ENCODE measurements at places on chromosomes 7 and 10.

DNA sequence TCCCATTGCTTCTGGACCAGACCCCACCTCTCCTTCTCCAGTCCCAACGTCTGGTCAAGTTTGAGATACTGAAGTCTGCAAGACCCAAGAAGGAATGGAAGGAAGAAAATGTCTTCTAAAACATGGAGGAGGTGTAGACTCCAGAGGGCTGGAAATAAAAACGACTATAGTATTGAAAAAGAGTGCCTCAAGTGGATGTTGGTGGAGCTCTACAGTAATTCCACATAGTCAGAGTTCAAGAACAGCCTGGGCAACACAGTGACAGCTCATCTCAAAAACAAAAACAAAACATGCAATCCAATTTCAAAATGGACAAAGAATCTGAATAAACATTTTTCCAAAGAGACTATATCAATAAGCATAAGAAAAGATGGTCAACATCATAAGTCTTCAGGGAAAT is 2.3 kb upstream of the PCGF6 start:
- no peak for DNase-seq

DNA sequence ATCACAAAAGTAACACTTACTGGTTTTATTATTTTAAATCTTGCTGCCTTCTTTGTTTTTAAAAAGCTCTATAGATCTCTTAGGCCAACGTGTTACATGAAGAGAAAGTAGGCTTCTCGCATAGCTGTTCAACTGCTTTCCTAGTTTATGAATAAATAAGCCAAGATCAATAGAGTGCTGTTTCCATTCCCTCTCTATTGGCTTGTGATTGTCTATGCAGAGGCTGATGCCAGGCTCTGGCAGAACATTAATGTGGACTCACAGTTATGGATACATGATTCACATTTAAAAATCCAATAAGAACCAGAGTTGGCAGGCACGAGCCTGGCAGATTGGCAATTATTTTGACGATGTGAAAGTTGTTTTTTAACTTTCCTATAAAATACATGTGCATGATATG is 137.5 kb downstream of the GNAT3 start:
- no peak for DNase-seq

GRCh38 chr7:5699467-5700384 is 81.7 kb downstream of the RNF216 start:
- DNase-seq: peak; percentile 68

- no peak for DNase-seq
These were observed 5.6 kb upstream of the NRCAM start for GRCh38 chr7:108461840-108462239.

DNA sequence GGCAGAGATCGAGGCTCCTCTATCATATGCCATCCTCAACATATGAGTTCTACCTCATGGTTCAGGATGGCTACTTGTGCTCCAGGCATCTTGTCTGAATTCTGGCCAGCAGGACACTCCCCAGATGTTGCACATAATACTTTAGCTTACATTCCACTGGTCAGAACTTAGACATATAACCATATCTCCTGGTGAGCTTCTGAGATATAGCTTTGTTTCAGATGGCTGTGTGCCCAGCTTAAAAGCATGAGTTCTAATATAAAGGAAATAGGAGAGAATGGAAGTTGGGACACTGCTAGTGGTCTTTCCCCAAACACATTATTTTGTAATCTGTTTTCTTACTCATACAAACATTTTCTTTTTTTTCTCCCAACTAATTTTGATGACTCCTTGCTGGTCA is 50.8 kb upstream of the IFRD1 start:
- DNase-seq: no peak

- no peak for DNase-seq
These were observed 186.5 kb upstream of the SLC25A13 start for GRCh38 chr7:96508371-96508770.

GRCh38 chr7:83415840-83416239 is 233.1 kb downstream of the SEMA3E start:
- no peak for DNase-seq

GRCh38 chr10:124285587-124286527 is 132.9 kb downstream of the OAT start:
- peak; percentile 5 for DNase-seq

DNA sequence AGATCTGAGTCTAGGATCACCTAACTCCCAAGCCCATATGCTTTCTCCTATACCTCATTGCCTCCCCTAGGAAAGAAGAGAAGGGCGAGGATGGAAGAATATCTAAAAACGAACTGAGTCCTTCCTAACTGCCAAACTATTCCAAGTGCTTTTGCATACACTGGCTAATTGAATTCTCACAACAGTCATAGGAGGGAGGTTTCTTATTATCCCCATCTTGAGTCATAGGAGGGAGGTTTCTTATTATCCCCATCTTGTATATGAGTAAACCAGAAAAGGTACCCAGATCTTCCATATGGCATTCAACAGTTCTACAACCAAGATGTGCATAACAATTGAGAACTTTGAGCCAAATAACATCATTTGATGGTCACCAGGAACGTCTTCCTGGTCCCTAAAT is 13.1 kb upstream of the FAM204A start:
- DNase-seq: no peak

DNA sequence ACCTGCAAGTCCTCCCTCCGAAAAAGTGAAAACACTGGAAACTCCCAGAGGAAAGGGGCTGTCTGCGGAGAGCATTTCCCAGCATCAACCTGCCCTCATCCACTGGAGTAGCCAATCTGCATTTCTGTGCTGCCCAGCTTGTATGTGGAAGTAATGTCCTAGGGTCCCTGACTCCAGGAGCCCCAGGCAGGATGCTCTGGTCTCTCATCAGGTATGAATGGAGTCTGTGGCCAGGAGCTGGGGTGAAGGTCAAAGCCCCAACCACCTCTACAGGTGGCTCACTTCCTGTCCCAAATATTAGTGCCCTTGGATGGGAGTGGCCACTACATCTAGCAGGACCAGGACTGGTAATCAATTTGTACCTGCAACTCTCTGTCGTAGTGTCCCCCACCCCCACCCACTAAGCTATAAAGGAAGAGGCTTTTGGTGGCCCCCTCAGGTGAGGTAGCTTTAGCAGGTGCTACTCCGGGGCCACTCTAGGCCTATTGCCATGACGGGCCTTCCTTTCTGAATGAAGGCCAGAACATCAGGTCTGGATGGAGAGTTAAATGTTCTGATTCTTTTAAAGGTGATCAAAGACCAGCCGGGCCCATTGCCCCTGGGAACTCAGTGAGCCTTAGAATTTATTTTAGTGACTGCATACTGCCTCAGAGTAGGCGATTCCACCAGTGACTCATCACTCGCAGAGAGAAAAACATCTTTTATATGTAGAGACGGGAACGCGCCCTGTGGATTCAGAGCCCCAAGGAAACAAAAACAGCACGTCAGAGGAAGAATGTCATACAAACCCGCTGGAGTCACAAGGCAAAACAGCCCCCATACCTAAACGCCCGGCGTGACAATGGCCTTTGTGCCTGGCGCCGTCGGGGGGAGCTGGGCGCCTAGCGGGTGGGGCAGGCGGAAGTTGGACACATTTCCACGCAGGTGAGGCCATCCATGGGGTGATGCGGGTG is 13.0 kb downstream of the EN2 start:
- DNase-seq: no peak

DNA sequence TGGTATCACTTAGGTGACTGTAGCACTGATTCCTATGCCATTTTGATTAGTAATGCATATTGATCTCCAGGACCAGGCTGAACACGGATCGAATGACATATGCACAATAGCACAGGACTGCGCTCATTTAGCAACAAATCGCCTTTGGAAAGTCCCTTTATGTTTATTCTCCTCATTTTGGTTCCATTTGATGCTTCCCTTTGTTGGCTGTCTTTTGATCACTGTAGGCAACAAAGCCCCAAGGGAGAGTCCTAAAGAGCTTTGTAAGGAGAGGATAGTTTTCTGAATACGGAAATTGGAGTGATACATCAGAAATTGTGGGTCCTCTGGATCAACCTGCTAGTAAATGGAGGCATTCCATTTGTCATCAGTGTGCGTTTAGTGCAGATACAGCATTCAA is 1111.4 kb downstream of the SORCS1 start:
- DNase-seq: no peak

DNA sequence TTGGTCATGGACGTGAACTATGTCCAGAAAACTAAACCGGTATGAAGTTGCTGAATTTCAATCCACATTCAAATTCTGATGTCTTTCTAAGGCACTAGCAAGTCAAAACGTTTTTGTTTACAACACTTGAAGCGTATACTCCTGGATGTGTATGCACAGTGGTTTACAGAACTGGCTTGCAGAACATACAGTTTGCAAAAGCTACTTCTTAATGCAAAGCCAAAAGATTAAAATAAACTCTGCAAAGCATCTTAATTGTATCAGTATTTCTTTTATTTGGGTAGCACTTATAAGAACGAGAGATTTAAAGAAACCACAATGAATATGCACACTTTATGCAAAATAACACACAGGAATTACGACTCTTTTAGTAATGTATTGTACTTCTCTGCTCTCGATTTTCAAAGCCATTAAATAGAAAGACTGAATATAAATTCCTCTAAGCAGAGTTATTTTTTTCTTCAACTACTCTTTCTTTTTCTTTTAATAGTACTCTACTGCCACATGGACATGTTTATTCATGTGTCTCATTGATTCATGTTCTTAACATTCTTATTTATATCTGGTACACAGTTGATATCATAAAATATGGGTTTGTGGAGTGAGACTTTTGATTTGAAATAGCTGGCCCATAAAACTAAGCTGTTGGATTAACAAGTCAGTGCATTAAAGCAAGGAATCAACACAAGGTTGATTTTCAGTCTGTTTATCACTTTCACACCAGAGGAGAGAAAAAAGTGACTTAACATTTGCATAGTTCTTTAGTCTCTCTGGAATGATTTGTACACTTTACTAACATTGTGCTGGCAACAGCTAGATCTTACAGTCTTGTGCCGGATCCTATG is 189.4 kb upstream of the STEAP4 start:
- DNase-seq: no peak

- no peak for DNase-seq
These were observed 1.8 kb downstream of the PON3 start for GRCh38 chr7:95394370-95394769.

- no peak for DNase-seq
These were observed 59.4 kb downstream of the FANK1 start for GRCh38 chr10:125955766-125956165.

GRCh38 chr7:7567898-7568531 is 1.3 kb downstream of the MIOS start:
- DNase-seq: no peak

DNA sequence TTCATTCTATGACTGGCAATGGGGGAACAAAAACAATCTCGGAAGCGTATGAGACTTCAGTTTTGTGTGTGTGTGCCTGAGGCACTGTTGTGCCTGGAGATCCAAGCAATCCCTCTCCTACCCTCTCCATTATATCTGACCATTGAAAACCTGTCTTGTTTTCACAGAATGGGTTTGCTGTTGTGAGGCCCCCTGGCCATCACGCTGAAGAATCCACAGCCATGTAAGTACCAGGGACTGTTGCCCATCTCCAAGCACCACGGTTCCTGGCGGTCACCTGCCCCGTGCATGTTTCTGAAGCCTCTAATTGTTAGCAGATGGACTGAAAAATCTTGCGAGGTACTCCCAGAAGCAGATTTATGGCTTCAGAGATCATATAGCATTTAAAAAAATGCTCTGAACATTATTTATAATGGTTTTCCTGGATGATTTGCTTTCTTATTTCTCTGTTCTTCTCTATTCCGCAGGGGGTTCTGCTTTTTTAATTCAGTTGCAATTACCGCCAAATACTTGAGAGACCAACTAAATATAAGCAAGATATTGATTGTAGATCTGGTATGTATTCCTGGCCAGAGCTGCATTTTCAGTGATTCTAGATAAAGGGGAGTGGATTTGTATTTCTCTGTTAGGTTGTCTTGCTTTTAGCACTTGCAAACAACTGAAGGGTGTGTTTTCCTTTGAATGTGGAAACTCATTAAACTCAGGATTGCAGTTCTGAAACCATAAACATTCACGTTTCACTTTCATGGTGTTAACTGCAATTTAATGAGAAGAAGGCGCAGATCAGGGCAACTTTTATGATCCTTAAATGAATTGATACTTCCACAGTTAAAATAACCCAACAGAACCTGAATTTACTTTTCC is 288.2 kb downstream of the TWIST1 start:
- DNase-seq: no peak

- DNase-seq: no peak
These were observed 453.0 kb downstream of the SORCS3 start for GRCh38 chr10:105094048-105094447.

GRCh38 chr7:111089822-111090426 is 1.0 kb upstream of the LRRN3 start:
- DNase-seq: no peak

GRCh38 chr7:50121286-50121685 is 28.2 kb upstream of the ZPBP start:
- DNase-seq: no peak

GRCh38 chr7:135320268-135320667 is 86.6 kb downstream of the STRA8 start:
- DNase-seq: no peak

DNA sequence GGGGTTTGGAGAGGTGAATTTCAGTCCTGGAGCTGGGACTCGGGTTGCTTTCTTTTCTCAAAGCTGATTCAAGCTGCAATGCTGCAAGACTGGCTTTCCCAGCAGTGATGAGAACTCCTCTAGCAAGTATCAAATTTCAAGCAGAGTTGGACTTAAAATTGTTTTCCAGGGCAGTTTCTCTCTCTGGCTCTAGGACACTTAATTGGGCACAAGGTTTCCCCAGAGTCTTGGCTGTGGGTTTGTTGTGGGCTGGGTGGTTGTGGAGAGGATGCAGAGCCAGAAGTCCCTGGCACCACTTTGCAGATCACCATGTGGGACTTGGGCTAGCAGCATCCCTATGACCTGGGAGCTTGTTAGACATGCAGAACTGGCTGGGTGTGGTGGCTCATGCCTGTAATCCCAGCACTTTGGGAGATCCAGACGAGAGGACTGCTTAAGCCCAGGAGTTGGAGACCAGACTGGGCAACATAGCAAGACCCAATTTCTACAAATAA is 16.8 kb downstream of the AKR1B15 start:
- DNase-seq: no peak

DNA sequence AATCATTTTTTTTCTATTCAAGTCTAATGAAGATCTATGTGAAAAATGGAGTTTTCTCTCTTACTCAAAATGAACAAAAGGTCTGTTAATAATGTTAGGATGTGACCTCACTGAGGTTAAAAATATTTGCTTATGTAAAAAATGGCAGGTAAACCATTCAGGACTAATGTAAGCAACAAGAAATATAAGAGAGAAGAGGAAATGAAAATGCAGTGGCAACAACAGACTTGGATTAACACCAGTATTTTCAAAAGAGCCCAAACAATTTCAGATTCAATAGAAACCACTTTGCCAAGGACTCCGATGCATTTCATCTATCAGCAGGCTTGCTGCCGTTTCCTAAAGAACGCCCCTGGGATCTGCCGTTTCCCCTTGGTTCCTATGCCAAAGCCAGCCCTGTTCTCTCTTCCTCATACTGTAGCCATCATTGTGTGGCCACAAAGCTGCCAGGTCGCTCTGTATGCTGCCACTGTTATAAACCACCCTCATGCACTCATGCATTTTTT is 66.4 kb downstream of the MTURN start:
- no peak for DNase-seq

DNA sequence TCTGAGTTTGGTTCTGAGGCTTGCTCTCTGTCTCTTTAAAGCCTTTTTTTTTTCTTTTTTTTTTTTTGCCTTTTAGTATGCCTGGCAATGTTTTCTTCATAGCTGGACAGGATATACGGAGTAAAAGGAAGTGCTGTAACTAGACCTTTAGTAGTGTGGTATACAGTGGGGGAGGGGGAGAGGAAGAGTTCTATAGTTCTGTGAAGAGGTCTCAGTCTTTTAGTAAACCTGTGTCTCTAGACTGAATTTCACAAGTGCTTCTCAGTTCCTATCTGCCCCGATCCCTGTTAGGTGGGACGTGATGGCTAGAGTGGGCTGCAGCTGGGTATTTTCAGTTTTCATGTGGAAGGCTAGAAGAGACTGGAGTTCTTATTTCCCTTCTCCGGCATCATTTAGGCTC is 3.1 kb upstream of the ABCC2 start:
- no peak for DNase-seq
